ENCODE measurements at places on chromosomes 13 and 19. TPM values are rescaled to one million over a fixed set of nuclear protein-coding genes. Genes with fewer than 3 reads are reported as not detected.

- no peaks in the 10 kb centered on the region for H3K36me3 ChIP-seq
- no peak overlapping the region for H3K27ac ChIP-seq
- peaks cover 42% of the 10 kb centered on the region for H3K4me1 ChIP-seq
- no peaks in the 10 kb centered on the region for H3K27me3 ChIP-seq
Observed at GRCh38 chr19:8358948-8359347, 5.0 kb upstream of the ANGPTL4 start.

DNA sequence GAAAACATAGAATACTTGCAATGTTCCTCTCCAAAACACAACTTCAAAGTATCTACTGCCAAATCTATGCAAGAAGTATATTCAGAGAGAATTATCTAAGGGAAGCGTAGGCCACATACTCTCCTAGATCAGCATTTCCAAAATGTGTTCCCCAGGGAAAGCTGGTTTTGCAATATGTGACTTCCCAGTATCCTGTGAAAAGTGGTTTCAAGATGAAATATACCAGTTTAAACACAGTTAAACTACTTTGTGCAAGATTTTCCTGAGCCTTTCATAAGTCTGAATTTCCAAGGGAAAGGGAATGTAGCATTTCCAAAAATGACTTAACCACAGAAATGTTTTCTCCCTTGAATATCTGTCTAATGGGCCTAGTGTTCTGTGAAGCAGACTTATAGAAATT, 7.6 kb downstream of the STARD13 start:
- peaks cover 4% of the 10 kb centered on the region for H3K36me3 ChIP-seq
- no peak for DNase-seq
- H3K4me3 ChIP-seq, result peak overlapping the region; percentile 15

The MUC16 gene
- not detected for total RNA-seq

The CDX2 gene
- not detected for total RNA-seq

GRCh38 chr13:106212386-106213010, 323.0 kb downstream of the EFNB2 start:
- no peaks in the 10 kb centered on the region for H3K4me1 ChIP-seq
- H3K4me3 ChIP-seq, result no peak overlapping the region

DNA sequence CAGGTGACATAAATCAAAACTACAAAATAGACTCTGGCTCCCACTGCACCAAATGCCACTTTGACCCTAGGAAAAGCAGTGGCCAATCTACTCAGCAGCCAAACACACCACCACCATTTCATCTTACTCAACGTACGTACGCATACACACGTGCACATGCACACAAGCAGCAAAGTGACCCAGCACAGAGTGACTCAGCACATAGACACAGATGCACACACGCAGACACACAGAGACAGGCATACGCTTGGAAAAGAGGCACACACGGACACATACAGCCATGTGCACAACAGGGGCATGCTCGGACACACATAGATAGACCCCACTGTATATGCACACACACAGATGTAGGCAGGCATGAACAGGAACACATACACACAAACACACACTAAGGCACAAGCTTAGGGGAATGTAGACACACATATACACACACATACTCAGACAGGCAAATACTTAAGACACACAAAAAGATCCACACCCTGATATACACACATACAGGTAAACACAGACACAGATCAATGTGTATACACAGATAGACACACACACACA, 37.3 kb downstream of the PEPD start:
- no peak overlapping the region for H3K4me3 ChIP-seq
- peaks cover 11% of the 10 kb centered on the region for H3K4me1 ChIP-seq
- H3K27me3 ChIP-seq, result no peaks in the 10 kb centered on the region
- peaks cover 51% of the 10 kb centered on the region for H3K36me3 ChIP-seq
- no peak for DNase-seq

DNA sequence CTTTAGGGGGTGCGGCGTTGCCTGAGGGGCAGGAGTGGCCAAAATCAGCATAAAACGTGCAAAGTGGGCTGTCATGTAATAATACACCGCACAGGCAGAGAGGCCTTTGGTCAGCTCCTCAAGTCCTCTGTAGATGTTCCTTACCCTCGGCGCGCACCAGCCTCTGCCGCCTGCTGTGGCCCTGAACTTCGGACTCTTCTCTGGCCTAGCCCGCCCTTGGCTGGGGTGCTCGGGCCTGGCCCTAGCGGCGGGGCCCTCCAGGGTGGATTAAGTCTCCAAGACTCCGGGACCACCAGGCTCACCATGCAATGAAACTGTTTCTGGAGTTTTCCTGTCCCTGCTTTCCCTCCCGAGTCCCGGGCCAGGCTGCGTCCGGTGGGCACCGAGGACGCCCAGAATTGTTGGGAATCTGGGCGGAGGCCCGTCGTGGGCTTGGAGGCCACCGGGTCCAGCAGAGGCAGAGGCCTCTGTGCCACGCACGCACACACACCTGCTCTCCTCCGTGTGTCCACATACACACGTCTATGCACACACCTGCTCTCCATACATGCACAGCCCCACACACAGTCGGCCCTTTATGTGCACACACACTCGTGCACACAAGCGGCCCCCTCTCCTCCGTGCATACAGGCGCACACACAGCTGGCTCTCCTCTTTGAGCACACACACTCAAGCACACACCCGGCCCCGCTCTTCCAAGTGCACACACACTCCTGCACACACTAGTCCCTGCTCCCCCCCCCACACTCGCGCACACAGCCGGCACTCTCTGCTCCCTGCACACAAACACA, 1.5 kb upstream of the TFDP1 start:
- no peak overlapping the region for H3K4me3 ChIP-seq
- DNase-seq, result no peak
- H3K4me1 ChIP-seq, result peaks cover 23% of the 10 kb centered on the region
- no peaks in the 10 kb centered on the region for H3K27me3 ChIP-seq
- peaks cover 7% of the 10 kb centered on the region for H3K36me3 ChIP-seq

GRCh38 chr13:49116873-49117272, 103.3 kb upstream of the MLNR start:
- H3K27ac ChIP-seq, result no peak overlapping the region
- H3K27me3 ChIP-seq, result no peaks in the 10 kb centered on the region
- H3K4me3 ChIP-seq, result no peak overlapping the region
- DNase-seq, result no peak
- peaks cover 24% of the 10 kb centered on the region for H3K4me1 ChIP-seq

DNA sequence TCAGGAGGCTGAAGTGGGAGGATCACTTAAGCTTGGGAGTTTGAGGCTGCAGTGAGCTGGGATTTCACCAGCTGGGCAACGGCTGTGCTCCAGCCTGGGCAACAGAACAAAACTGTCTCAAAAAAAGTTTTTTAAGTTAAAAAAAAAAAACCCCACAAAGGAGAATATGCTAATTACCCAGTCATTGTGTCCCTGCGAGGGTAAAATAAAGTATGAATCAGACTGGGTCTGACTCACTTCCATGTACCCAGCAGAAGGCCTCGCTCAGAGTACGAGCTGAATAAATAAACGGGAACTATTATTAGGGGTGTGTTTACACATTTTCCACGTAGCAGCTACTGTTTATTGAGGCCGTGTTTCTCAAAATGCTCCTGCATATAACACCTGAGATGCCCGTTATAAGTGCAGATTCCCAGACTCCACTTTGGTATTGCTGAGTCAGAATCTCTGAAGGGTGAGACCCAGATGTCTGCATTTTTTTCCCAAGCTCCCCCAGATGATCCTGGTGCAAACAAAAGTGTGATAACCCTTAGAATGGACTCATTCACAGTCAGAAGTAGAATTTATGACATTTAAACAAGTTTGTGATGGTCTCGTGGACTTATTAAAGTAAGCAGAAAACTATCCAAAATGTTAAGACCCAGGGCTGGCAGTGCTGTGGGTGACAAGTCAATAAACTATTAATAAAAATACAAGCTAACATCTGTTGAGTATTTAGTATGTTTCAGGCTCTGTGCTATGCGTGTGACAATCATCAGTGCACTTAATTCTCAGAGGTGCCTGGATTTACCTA, 28.2 kb downstream of the KCNC3 start:
- H3K4me3 ChIP-seq, result no peak overlapping the region
- H3K27me3 ChIP-seq, result peaks cover 8% of the 10 kb centered on the region
- H3K4me1 ChIP-seq, result no peaks in the 10 kb centered on the region
- DNase-seq, result no peak
- no peak overlapping the region for H3K27ac ChIP-seq
- peaks cover 37% of the 10 kb centered on the region for H3K36me3 ChIP-seq

The RFPL4A gene
- total RNA-seq, result not detected

The ZNF835 gene
- 4.9 TPM for total RNA-seq
